Activated CD4-positive, alpha-beta T cell treated with anti-CD3 and anti-CD28 coated beads, Interleukin-2, amount 50 U/mL, for 16 hours (primary cell): ENCODE measurements at places on chromosomes 5 and 9.

DNA sequence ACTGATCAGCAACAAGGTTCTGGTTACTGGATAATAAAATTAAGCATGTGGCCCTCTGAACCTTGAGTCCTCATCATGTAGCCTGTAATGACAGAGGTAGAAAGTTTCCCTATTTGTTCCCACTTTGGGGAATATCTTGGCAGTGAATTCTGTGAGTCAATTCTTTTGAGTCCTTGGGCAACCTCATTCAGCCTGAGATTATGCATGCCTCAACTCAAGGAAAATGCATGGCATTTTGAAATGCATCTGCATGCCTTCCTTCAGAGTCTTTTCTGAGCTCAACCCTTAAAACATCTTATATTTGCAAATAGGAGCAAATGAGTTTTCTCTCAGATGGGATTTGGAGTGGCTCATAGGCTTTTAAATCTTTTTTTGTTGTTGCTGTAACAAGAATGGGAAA lies 218.1 kb upstream of the CD180 start:
- DNase-seq = no peak

DNA sequence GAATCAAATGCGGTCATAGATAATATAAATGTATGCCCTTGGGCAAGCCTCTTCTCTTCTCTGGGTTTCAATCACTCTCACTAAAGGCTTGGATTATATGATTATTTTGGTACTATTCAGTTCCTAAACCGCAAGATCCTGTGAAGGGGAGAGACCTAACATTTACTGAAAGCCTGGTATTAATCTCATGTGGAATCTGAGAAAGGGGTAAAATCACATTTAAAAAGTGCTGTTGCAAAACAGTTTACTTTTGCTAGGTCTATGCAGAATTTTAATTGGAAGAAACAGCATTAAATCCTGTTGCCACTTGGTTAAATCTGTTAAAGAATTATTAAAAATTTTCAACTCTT lies 50.7 kb downstream of the SLC44A1 start:
- DNase-seq = no peak

GRCh38 chr9:78026416-78026815 lies 5.2 kb downstream of the GNAQ start:
- no peak for DNase-seq

DNA sequence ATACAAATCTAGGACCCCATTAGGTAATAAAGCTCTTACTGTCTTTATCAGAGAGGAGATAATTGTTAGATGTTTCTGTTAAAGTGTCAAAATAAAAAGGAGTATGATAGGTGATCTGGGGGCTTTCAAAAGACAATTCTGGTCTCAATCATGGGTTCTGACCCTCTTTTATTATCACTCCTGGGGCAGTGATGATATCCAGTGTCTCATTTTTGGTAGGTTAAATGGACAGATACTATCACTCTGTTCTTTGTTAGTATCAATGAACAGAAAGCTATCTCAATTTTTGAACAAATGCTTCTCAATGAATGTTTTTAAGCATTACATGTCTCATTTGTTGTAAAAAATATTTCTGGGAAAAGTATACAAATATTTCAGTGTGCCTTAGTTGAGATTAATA lies 405.9 kb downstream of the MLLT3 start:
- DNase-seq = no peak

- no peak for DNase-seq
Measured at GRCh38 chr5:105331558-105331957, 1769.0 kb upstream of the NUDT12 start.

DNA sequence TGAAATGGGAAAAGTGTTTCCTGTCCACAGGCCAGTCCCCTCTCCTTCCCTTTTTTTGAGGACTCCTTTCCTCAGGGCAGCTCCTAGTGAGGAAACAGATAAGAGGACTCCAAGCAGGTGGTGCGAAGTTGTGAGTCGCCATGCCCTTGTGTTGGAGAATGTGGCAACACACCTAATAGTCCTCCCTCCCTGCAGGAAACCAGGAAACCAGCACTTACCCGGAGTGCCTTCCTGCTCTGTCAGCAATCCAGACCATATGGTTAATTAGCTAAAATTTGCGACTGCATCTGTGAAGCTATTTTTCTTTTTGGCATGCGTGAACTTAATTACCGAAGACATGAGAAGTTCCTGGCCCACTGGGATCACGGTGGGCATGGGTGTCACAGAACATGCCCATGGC lies 69.9 kb downstream of the TRIM32 start:
- DNase-seq = no peak

DNA sequence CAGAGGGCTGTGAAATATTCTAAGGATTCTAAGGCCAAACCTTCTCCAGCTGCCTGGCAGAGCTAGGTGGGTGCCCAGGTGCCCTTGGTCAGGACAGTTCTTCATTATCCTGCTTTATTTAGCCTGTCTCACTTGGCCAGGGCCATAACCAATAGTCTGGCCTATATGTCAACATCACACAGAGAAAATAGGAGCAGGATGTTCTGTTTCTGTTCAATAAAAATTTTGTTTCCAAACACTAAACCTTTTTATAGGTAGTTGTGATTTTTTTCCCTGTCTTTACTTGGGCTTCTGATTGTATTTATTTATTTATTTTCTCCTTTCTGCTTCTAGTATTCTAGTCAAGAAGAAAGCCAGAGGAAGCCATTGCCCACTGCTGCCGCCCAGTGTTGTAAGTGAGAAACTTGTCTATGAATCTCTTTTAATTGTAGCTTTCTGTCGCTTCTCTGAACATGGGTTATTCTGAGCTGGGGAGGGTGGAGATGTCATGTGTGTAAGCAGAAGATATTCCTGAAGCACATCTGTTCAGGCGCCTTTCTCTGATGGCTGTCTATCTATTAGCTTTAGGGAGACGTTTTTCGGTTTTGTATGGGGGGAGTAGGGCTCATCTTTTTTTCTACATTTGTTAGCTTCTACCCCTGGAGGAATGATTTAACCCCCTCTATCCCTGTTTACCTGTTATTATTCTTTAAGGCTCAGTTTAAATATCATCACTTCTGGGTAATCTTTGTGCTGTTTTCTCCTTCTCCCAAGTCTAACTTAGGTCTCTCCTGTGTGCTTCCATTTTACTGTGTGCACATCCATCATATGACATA lies 97.1 kb downstream of the UNC13B start:
- DNase-seq = no peak

DNA sequence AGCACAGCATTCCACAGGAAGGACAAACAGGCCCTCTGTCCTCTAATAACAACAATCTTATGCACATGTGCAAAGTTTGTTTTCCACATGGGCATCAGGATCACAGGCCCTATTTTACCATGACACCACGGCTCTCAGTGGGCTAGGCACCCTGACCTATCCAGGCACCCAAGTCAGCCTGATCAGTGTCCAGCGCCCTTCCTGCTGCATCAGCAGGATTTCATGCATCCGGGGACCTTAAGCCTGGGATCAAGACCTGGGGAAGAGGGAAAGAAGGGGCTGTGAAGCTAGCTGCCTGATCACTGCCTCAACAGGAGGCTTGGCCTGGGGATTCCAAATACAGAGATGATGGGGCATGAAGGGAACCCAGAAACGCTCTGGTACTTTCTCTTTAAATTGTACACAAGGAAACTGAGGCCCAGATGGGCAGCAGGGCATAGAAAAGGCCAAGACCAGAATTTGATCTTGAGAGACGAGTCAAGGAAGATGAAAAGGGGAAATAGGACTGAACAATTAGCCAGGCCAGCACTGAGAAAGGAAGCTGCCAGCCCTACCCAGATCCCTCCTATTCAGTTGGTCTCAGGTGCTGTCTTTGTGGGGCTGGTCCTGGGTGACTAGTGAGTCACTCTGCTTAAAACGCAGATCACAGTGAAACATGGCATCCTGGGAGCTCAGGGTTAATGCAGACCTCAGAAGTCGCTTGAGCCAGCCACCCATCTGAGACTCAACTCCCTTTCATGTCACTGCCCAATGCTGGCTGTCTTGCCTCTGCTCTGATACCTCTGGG lies 57.9 kb downstream of the SHB start:
- DNase-seq = no peak

GRCh38 chr5:118919016-118919415 lies 69.3 kb downstream of the DTWD2 start:
- no peak for DNase-seq

DNA sequence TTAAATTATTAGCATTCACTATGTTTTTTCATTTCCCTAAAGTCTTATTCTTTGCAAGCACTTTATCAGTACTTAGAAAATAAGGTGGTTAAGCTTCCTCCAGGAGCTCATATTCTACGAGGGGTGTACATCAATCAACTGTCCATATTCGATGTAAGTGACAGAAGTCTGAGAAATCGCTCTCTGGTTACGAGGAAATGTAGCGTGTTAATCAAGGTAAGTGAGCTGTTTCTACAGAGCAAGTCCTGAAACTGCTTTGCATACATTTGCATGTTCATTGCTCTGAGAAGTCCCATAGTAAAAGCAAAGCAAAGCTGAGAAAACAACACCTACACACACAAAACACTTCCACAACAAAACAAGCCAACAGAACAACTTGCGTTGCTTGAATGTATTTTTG lies 893.9 kb upstream of the DMAC1 start:
- no peak for DNase-seq

DNA sequence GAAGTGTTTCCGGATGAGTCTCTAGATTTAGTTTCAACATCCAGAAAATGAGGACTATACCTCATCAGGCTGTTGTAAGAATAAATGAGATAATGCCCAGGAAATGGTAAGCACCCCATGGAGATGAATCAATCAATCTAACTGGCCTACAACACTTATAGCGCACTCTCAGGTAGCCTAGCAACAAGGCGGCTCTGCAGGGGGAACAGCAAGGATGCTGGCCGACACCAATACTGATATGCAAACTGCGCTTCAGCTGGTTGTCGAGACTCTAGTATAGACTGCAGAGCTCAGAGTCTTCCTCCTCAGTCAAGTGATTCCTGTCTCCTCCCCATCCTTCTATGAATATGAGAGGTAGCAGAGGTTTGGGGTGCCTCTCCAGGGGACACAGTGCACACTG lies 218.8 kb upstream of the WWC1 start:
- DNase-seq = no peak

GRCh38 chr5:54254482-54255198 lies 55.7 kb downstream of the ARL15 start:
- DNase-seq = no peak

DNA sequence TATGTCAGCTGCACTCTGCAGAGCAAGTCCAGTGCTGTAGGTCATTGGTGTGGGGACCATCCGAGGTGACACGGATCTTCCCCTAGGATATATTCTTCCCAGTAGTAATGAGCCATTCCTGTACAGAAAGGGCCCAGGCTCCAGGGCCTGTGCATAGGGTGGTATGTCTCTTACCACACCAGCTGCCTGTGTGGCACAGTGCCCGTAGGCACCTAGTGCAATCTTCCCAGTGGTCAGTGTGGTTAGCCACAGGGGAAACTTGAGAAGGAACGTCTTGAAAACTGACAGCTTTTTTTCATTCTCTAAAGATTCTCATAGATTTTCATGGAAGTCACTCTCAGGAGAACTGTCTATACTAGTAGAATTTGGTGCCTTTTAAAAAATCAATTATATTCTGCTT lies 39.8 kb downstream of the CYSTM1 start:
- DNase-seq = no peak

DNA sequence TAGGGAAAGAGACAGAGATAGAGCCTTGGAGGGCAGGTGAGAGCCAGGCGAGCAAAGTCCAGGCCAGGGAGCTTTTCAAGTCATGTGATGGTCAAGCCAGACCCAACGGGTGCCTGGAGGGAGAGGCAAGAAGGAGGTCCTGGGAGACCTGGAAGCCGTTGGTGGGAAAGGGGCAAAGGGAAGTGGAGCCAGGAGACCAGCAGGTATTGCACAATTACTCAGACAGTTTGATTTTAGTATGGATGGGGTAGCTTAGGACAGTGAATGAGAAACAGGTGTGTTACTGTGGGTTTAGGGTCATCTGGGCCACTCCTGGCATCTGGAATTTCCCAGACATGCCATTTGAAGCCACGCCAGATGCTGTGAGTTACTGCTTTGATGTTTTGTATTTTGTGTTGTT lies 5.1 kb downstream of the SECISBP2 start:
- no peak for DNase-seq

DNA sequence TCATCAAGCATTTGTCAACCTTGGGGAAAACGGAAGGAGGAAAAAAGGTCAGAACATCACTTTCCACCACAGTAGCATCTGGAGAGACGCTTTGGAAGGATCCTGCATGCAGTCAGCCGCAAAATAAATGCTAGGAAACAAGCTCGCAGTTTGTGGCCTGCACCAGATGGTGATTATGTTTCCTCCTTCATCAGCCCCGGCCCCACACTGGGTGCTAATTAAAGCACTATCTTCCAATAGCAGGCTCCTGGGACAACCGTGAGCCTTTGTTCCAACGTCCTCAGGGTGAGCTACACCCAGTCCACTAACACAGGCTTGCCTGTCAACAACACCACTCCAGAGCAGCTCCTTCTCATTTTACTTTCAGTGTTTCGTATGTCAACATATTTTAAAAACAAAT lies 64.0 kb downstream of the RNF130 start:
- no peak for DNase-seq

DNA sequence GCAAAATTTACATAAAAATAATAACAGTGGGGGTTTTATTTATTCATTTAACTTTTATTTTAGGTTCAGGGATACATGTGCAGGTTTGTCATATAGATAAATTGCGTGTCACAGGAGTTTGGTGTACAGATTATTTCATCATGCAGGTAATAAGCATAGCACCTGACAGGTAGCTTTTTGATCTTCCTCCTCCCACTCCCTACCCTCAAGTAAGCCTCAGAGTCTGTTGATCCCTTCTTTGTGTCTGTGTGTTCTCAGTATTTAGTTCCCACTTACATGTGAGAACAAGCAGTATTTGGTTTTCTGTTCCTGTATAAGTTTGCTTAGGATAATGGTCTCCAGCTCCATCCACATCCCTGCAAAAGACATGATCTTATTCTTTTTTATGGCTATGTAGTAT lies 240.3 kb downstream of the KIAA0825 start:
- DNase-seq = no peak

GRCh38 chr5:95347506-95348120 lies 43.6 kb upstream of the FAM81B start:
- DNase-seq = no peak

DNA sequence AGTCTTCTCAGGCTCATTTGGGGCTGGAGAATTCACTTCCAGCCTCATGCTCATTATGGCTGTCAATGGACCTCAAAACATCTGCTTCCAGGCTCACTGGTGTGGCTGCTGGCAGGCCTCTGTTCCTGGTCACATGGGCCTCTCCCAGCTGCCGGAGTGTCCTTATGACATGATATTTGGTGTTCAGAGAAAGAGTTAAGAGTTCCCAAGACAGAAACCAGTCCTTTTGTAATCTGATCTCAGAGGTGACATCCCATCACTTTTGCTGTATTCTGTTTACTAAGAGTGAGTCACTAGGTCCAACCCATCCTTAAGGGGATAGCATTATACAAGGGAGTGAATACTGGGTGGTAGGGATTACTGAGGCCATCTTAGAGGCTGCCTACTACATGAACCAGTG lies 104.6 kb downstream of the CACNA1B start:
- DNase-seq = no peak
